Stimulated activated CD8-positive, alpha-beta memory T cell treated with anti-CD3 and anti-CD28 coated beads, Interleukin-12 subunit alpha, Interleukin-12 subunit beta, amount 100 ng/mL, for 4 hours (primary cell): ENCODE measurements at places on chromosomes 11 and 22.

DNA sequence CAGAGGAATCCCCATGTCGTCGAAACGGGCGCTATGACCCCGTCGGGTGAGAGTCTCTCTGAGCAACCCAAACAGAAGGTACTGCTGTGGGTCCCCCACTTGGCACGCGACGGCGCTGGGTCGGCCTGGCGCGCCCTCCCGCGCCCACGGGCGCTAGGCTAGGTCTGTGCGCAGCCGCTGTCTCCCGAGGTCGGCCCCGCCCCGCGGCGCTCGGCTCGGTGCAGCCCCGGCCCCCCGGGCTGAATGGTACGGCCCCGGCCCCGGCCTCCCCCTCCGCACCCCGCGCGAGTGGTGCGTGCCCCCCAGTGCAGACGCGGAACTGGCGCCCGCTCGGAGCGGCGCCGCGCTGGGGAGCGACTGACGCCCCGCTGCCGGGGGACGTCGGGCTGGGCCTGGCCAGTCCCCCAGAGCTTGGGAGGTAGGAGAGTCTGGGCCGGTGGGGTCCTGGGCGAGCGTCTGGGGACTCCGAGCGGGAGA lies at the start of gene MADD:
TSS of gene MADD (plus strand) at position 305 of the 477 bp plus-strand sequence.
- peak; percentile 89 for DNase-seq

DNA sequence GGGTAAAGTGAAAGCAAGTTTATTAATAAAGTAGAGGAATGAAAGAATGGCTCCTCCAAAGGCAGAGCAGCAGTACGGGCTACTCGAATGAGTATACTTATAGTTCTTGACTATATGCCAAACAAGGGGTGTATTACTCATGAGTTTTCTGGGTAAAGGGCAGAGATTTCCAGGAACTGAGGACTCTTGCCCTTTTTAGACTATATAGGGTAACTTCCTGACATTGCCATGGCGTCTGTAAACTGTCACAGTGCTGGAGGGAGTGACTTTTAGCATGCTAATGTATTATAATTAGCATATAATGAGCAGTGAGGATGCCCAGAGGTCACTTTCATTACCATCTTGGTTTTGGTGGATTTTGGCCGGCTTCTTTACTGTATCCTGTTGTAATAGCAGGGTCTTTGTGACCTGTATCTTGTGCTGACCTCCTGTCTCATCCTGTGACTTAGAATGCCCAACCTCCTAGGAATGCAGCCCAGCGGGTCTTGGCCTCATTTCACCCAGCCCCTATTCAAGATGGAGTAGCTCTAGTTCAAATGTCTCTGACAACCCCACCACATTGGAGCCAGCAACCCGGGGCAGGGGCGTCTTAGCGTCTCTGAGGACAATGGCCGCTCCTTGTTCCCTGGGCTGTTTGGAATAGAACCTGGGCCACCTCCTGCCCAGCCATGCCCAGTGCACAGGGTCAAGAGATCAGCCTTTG lies 34.9 kb upstream of the CD82 start:
- no peak for DNase-seq

- DNase-seq = no peak
These were observed 2.2 kb downstream of the NCAM1 start for GRCh38 chr11:112963368-112963955.

- DNase-seq = no peak
These were observed 10.6 kb upstream of the GNB1L start for GRCh38 chr22:19865141-19865829.

- DNase-seq = no peak
These were observed 1.6 kb upstream of the OMP start for GRCh38 chr11:77101043-77101537.

DNA sequence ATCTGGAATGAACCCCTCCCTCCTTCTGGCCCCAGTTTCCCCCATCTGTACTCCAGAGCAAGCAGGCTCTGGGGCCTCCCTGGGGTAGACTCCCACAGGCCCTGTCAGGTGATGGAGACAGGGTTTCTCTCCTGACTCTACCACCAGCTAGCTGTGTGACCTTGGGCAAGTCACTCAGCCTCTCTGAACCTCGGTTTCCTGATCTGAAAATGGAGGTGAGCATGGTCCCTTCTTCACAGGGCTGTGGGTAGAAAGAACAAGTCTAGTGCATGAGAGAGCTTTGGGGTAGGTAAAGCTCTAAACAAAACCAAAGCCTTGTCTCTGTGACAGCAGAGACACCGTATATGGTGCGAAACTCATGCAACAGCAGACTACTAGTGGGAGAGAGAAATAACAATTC lies 5.6 kb downstream of the CD5 start:
- DNase-seq = no peak

GRCh38 chr11:111001081-111001430 lies 244.5 kb upstream of the POU2AF2 start:
- no peak for DNase-seq

DNA sequence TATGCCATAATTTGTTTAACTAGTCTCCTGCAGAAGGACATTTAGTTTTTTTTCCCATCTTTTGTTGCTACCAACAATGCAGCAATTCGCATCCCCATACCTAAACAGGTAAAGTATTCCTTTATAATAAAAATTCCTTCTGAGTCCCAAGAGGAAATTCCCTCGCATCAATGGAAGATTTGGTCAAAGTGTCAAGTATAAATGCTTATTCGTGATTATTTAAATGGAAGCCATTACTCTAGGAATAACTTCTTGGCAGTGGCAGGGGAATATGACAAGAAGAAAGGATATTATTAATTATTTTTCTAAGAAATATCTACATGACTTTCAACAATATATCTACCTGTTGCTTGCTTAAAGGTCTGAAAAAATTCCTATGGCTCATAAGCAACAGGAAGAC lies 25.6 kb downstream of the RNF141 start:
- no peak for DNase-seq

GRCh38 chr11:30326114-30326778 lies 3.3 kb downstream of the ARL14EP start:
- DNase-seq = no peak

GRCh38 chr11:37643968-37644367 lies 1045.9 kb upstream of the RAG2 start:
- no peak for DNase-seq

DNA sequence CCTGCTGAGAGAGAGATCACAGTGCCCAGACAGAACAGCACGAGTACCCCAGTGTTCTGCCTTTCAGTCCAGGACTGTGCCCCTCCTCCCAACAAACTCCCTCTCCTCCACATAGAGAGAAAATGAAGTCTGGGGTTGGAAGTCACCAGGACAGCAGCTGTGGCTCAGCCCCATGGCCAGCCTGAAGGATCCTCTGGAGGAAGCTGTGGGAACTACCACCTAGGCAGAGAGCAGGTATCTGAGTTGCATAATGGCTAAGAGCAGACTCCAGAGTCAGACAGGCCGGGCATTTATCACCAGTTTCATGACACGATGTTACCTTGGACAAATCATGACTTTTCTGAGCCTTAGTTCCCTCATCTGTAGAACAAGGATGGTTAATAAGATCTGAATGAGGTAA lies 61.2 kb upstream of the RRAS2 start:
- DNase-seq = no peak

GRCh38 chr11:76798671-76799065 lies 15.5 kb downstream of the TSKU start:
- no peak for DNase-seq

DNA sequence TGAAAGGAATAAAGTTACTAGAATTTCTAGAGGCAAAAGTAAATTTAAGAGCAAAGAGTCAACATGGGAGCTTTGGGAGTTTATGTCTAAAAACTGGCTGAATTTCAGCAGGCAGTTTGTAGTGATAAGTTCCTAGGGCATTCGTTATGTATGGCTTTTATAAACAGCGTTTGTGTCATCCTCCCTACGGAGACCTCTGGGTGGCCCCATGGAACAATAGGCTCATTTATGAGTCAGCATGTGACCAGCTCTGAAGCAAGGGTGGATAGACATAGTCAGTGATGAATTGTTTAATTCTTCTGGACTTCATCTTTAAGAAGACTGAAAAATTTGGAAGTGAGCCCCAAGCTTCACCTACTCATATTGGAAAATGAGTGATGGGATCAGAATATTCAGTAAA lies 37.1 kb downstream of the SVIP start:
- no peak for DNase-seq

DNA sequence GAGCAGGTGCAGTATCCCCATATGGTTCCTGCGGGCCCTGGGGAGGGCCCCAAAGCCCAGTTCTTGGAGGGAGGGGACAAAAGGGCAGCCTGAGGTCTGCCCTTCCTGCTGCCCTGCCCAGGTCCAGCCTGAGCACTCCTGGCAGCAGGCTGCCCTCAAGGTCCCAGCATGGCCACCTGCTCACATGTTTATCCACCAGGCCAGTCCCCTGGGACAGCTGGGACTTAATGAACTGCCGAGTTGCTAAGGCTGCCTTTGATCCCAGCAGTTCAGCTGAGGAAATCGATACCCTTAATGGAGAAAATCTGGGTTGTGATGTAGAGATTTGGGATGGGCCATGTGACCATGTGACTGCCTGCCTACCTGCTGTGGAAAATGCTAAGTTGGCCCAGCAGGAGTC lies 146.2 kb downstream of the TRIM29 start:
- DNase-seq = no peak

DNA sequence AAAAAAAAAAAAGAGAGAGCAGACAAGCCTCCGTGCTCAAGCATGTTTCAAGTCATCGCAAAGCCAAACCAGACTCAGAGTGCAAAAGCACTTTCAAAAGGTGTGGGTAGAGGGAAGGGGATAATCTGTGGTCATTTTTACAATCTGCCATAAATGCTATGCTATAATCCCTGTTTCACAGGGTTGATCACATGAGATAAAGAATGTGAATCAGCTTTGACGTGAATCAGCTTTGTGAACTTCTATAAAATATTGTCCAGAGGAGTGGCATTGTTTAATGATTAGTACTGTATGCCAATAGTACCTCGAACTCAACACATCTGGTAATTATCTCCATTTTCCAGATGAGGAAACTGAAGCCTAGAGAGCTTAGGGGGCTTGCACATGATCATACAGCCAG lies 20.0 kb upstream of the POLD3 start:
- no peak for DNase-seq

- DNase-seq = no peak
These were observed 5.6 kb upstream of the ANKRD13D start for GRCh38 chr11:67283481-67283963.

GRCh38 chr11:95920460-95921105 lies 3.3 kb downstream of the MTMR2 start:
- DNase-seq = no peak

GRCh38 chr11:83105168-83105567 lies 33.5 kb upstream of the RAB30 start:
- DNase-seq = no peak

- DNase-seq = no peak
These were observed 7.3 kb downstream of the TANGO2 start for GRCh38 chr22:20027966-20028854.

- no peak for DNase-seq
These were observed 9.8 kb downstream of the CD82 start for GRCh38 chr11:44575288-44575672.

DNA sequence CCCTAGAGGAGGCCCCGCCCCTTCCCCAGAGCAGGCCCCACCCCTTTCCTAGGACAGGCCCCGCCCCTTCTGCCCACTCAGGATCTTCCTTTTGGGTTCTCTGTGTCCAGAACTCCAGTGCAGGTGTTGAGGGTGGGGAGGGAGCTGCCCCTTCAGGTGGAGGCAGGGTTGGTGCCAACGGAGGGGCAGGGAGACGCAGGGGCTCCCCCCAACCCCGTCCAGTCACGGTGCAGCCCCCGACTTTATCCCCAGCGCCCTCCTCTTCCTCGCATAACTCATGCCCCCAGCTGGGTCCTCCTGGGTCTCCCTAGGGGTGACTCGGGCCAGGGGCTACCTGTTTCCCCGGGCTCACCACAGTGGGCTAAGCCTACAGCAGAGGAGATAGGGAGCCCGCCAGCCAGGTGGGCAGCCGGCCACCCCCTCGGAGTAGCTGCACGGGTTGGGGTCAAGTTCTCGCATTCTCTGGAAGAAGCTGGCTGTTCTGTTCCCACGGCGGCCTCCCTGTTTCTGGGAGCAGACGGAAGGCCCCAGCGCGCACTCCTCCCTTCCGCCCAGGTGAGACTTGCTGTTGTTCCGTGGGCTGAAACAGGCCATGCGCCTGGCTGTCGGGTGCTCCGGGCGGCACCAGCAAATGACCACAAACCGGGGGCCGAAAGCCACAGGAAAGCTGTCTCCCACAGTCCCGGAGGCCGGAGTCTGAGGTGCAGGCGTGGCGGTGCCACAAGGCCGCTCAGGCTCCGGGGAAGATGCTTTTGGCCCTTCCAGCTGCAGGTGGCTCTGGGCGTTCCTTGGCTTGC lies 38.9 kb downstream of the MUC2 start:
- no peak for DNase-seq

DNA sequence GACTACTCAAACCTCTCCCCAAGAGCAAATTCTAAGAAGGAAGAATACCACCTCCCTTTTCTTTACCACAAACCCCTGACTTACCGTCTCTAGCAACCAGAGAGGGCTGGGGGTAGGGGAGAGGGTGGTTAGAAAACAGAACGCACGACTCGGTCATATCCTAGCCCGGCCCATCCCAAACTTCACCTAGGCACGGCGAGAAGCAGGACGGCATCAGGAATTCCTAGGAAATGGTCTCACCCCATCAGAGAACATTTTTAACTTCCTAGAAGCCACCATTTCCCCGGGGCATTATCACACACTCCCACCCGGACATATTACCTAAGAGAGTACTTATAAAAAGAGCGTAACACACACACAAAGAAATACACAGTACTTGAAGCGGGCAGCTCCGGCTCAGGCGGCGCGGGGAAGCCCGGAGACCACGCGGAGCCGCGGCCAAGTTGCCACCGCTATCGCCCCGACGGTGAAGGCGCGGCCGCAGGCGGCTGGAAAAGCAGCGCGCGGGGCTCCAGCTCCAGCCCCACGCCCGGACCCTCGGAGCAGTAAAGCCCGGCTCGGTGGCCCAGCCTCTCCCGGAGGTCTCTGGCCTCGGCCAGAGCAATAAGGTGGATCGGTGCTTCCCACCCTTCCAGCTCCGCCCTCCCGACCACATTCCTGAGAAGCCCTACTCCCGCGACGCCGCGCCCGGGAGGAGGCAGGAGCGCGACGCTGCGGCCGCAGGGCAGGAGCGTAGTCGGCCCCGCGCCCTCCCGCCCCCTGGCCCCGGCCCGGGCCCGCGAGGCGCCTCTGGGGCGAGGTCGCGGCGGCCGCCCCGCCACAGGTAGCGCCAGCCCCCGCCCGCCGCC lies 878 bp downstream of the RRAS2 start:
- DNase-seq = peak; percentile 23

DNA sequence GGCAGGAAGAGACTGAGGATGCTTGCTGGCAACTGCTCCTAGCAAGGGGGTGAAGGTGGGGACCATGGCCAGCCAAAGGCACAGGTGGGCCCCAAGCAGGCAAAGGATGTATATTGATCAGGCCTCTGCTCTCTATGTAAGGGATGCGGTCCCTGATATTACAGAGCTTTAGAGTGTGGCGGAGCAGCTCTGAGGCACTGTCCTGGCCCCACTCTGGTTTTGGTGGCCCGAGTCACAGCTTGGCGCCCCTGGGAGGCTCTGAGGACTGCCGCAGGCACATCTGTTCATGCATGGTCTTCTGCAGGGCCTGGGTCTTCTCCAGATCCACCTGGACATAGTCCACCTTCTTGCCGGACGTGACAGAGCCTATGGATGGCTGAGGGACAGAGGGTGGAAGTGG lies 45.5 kb downstream of the GAB4 start:
- no peak for DNase-seq
